G401 (cell line): ENCODE measurements at places on chromosomes 1 and 21. TPM values are rescaled to one million over a fixed set of nuclear protein-coding genes. Genes with fewer than 3 reads are reported as not detected.

DNA sequence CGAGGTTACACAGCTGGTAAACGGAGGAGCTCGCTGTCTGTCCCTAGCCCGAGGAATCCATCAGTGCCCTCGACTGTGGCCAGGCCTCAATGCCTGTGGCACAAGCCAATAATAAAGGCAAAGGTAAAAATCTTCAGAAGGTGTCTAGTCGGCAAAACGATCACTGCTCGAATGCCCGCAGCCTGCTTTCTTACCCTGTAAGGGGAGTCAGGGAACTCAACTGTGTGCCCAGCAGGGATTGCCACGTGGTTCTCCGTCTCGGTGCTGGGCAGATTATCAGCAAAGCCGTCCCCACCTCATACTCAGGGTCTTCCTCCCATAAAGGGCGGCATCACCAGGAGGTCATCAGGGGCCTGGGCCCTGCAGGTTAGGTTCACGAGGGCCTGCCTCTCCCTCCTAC, 103.4 kb downstream of the PAX7 start:
- no peak for DNase-seq

DNA sequence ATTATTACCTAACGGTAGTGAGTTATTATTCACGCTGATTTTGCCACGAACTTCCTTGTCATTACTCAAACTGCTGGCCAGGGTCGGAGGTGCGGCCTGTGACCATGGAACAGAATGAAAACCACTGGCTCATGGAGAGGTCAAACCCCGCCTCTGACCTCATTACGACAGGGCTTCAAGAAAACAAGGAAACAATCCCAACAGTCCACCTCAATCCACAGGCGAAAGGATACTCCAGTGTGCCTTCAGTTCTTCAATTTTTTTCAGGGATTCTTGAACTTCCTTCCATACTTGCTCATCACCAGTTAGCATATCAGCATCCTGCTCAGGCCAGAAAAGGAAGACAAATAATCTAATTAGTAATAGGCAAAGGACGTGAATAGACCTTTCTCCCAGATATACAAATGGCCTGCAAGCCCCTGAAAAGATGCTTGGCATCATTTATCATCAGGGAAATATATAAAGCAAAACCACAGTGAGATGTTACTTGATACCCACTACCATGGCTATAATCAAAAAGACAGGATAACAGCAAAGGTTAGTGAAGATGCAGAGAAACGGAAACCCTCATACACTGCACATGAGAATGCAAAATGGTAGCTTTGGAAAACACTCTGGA, 643.4 kb downstream of the SMYD3 start:
- no peak for DNase-seq

GRCh38 chr1:85201340-85202091, 700 bp upstream of the SYDE2 start:
- DNase-seq = no peak

Gene TMEM59
- 125 and 126 TPM in 2 replicates for total RNA-seq

GRCh38 chr1:67429011-67429527, 1.1 kb downstream of the SERBP1 start:
- no peak for DNase-seq

DNA sequence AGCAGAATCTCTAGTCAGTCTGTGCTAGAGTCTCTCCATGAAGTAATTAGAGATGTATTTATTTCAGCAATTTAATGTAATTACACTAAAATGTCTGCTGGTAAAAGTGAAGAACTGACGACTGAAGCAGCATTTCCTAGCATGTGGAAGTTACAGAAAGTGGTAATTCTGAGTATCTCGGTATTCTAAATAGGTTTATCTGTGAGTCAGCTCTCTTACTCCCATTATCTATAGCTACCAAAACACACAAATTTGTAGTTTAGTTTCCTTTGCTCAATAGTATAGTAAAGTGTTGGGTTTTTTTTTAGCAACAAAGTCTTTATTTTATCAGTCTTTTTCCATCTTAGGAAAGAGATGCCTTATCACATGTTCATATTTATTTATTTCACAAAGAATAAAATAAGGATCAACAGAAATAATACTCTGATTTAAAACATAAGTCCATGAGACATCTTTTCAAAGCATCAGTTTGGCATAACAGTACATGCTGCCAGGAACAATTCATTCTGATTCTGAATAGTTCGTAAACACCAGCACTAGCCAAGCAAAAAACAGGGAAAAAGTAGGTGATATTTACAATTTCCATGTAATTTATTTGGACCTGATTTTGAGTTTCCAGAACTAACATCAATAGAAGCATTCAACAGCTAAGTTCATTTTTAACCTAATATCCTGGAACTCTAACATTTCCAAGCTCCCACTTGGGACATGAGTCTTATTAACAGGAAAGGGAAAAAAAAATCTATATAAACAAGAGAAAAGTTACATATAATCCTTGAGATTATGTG, 76.3 kb downstream of the KCNT2 start:
- DNase-seq = no peak

Gene REG4
- not detected in 2 replicates for total RNA-seq

DNA sequence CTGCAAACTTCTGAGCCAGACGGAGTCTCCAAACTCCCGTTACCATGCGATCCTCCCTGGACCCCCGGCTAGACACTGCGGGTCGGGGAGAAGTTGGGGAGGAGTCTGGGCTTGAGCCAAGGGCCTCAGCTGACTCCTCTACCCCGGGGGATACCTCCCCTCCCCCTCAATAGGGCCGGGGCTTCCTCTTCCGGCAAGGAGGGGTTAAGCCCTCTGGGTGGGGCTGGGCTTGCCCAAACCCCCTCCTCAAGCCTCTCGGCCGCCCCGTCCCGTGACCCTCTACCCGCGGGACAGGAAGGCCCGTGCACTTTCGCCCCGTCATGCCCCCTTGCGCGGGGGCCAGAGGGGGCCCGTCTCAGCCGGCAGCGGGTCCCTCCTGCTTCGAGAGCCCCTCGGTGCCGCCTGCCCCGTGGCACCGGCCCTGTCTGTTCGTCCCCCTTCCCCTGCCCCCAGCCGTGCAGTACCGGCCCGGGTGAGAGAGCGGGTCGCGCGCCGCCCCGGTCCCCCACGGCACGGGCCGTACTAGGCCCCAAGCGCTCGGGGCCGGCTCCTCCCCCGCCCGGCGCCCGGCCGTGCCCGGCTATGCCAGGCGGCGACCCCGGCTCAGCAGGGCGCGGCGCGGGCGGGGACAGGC, 652 bp downstream of the ARL8A start:
- no peak for DNase-seq

DNA sequence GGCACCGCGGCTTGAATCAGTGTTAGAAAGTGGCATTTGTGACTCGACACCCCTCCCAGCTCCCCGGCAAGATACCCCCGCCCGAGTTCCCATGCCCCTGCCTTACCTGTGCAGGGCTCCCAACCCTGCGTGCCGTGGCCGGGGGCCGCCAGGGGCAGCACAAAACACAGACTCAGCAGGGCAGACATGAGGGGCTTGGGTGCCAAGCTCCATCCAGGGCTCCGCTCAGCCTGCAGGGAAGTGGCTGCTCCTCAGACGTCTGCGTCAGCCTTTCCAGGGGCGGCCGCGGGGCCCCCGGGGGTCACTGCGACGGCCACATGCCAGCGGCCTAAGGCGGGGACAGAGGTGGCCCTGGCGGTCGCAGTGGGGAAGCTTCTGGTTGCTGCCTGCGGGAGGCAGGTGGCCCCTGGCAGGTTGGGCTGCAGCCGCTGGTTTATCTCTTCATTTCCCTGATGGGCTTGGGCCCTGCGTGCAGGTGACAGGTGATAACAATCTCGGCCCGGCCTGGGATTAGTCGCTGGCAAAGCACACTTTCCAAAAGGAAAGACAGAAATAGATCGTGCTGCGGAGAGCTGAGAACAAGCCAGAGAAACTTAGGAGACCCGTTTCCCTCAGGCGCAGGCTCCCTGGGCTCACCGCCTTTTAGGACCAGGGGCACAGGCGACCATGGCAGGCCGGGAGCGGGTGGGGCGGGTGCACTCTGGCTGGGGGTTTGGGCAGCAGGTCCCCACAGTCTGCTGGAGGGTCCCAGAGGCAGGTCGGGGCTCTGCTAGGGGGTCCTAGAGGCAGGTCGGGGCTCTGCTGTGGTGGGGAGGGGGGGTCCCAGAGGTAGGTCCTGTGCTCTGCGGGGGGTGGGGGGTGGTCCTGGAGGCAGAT, at the start of gene TSPEAR:
Gene TSPEAR, minus strand, starts transcription at position 246 of the 876 bp plus-strand sequence. Its CDS starts 58 bp downstream, at position 188.
- DNase-seq = no peak

Gene FCRL6
- total RNA-seq = not detected in 2 replicates

DNA sequence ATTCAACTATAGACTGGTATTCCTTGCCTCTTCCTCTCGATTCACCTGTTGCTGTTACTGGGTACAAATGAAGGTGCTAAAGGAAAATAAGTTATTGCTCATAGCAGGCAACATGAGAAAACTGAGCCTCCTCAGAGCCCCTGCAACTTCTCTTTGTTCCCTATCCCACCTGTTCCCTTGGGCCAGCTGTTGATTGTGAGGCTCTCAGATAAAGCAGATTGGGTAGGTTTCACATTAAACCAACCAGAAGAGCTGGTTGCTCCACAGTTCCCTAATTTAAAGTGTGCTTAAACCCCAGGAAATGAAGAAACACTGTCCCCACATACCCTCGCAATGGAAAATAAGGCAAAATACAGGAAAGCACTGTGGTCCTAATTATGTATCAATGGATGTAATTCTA, 4.8 kb downstream of the DEDD start:
- DNase-seq = no peak

- peak; percentile 11 for DNase-seq
Measured at GRCh38 chr21:23445307-23445706, 2162.0 kb downstream of the MRPL39 start.

- no peak for DNase-seq
Measured at GRCh38 chr1:235407419-235407818, 40.2 kb downstream of the TBCE start.

DNA sequence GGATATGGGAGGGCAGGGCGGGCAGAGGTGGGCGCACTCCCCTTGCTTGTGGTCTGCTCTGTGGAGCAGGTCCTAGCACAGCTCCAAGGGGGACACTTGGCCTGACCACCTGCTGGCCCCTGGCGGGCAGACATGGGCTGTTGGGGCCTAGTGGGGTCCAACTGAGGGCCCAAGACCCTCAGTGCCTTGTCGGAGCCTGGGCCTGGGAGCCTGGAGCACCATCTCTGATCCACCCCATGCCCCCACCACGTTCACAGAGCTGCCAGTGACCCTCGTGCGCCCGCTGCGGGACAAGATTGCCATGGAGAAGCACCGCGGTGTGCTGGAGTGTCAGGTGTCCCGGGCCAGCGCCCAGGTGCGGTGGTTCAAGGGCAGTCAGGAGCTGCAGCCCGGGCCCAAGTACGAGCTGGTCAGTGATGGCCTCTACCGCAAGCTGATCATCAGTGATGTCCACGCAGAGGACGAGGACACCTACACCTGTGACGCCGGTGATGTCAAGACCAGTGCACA, 70.6 kb downstream of the OBSCN start:
- no peak for DNase-seq

Gene LMOD1
- total RNA-seq = 2.4 and 2.5 TPM in 2 replicates

GRCh38 chr1:48870596-48870995, 93.9 kb upstream of the BEND5 start:
- DNase-seq = no peak

DNA sequence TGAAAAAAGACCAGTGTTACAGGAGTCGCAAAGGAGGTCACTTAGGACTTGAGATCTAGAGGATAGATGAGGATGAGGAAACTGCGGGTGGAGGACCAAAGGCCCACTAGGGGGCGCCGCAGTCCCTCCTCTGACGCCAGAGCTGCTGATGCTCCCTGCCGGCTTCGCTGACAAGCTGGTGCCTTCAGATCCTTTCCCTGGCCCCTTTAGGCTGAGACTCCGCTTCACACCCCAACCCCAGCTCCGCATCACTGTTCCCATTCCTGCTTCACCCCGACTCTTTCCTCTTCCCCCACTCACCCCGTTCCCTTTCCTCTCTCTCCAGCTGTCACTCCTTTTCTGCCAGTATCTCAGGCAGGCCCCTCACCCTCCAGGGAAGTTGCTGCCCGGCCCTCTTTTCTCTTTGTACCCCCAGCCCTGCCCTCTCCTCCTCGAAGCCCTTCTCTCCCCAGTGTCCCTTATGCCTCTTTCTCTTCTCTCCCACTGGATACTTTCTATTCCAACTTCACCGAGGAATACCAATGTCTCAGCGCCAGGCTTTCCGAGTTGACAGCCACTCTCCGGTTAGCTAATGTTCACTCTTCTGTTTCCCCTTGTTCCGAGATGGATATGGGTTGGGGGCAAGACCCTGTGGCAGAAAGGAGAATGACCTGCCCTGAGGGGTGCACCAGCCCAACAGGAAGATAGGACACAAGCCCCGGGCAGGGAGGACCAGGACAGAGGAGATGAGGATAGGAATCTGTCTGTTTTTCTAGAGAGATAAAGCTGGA, 4.5 kb downstream of the KCNJ9 start:
- DNase-seq = peak; percentile 93

- no peak for DNase-seq
Measured at GRCh38 chr1:169727307-169727706, 6.6 kb downstream of the SELE start.

Gene PGBD5
- 1.5 and 3.6 TPM in 2 replicates for total RNA-seq

Gene SLC45A1
- total RNA-seq = 3.6 and 9.5 TPM in 2 replicates

DNA sequence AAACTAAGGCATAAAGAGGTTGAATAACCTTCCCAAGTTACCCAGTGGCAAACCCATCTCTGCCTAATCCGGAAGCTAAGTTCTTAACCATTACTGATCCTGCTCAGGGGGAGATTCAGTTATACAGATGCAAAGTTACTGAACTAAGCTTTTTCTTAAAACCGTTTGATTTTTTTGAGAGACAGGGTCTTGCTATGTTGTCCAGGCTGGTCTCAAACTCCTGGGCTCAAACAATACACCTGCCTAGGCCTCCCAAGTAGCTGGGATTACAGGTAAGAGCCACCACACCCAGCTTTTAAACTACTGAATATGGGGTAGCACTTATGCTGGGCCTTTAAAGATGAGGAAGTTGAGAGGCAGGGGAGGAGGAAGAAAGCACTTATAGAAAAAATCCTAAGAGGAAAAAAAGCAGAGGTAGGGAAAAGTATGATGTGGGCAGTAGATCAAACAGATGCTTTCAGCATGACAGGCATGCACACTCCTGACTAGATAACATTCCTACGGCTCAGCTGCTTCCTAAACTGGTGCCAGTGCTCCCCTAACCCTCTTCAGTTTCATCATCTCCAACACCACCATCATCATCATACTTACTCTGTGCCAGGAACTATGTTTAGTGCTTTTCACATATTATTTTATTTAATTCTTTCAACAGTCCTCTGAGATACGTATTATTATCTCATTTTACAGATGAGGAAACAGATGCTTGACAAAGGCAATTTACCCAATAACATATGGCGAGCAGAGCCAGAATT, 5.8 kb downstream of the PAFAH2 start:
- no peak for DNase-seq
